RPMI7951 (cell line): ENCODE measurements at places on chromosomes 4 and X. TPM values are rescaled to one million over a fixed set of nuclear protein-coding genes. Genes with fewer than 3 reads are reported as not detected.

The GPRASP2 gene
- 6.2 and 6.6 TPM in 2 replicates for total RNA-seq

- no peak for DNase-seq
These were observed 172.8 kb upstream of the APOOL start for GRCh38 chrX:84830836-84831235.

The KLHL13 gene
- total RNA-seq, result 0.10 and 0.12 TPM in 2 replicates

DNA sequence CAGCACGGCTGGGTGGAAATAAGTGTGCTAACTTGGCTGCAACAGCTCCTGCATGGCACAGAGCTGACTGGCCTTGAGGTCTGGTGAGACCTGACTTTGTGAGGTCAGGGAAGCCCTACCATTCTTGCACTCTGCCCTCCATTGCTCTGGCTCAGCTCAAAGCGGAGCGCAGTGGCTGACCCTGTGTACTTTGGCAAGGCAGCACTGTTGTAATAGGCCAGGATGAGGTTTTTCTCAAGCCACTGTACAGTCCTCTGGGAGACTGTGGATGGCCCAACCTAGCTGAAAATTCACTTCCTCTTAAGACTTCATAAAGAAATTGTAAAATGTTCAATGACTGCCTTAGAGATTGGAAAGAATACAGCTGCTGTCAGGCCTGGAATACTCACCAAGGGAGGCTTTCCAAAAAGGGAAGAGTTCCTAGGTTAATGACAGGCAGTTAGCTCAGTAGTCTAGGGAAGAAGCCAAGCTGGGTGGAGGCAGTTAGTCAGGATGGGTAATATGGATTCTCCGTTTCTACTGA is 129.8 kb downstream of the GUCY2F start:
- DNase-seq, result no peak

GRCh38 chr4:162392946-162393345 is 229.1 kb upstream of the FSTL5 start:
- no peak for DNase-seq

The STATH gene
- total RNA-seq, result not detected in 2 replicates

DNA sequence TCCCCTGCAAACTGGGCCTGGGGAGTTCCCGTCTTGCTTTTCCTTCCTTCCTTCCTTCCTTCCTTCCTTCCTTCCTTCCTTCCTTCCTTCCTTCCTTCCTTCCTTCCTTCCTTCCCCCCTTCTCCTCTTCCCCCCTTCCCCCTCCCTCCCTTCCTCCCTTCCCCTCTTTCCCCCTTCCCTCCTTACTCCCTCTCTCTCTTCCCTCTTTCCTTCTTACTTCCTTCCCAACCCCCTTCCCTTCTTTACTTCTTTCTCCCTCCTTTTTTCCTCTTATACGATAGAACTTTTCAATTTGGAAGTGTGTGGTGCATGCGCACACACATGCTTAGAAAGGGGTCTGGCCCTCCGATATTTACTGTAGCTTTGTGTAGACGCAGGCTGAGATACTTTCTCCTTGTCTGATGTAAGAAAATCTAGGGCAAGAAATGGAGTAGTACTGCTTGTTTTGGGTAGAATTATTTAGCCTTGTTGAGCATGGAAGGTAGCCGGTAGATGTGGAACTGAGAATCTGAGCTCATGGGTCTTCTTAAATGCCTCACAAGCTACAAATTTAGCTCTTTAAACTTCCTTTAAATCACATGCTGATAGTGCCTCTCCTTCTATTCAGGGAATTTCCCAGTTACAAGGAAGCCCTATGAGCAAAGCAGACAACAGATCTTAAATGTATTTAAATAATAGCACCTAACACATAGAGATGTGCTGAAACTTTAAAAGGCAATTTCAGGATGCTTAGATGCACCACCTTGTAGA is 189.6 kb downstream of the GPAT3 start:
- no peak for DNase-seq

DNA sequence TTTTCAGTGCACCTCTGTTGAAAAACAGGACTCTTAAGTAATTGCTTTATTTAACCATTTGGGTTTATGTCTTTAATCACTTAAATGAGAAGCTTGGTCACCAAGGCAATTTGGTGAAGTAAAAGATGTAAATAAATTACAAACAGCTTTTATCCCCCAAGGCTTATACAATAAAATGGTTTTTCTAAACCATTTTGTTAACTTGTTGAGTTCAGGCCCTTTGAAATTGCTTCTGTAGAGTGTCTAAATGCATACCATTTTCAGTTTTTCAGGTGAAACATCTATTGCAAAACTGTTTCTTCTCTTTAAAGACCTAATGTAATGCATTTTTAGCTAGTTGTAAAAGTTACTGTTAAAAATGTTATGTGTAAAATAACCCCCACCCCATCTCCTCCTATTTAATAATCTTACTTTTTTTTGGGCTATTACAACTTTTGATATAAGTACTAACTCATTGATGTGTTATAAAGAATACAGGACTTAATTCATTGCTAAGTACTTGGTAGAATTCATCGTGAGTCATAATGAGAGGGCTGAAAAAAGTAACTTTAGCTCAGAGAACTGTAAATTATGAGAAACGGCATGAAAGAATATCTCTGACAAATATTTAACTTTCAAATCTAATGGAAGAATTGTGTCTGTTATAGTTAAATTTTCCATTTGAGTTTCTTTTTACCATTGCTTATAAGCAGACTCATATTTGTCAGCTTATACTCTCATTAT is 4.5 kb downstream of the RAPGEF2 start:
- no peak for DNase-seq

DNA sequence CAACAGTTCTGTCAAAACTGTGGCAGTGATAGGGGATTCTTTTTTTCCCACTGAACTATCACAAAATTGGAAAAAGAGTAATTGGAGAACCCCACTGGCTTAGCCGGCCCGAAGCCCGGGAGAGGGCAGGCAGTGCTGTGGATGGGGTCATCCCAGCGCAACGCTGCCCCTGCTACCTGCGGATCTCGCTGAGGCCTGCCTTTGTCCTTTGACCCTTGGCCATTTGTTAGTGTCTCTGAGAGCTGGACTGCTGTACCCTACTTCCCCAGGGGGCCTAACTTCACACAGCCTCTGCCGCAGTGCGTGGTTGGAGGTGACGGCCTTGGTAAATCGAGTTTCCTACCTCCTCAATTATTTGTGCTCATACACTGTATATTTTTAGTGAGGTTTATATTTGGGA is 43.0 kb upstream of the MSANTD1 start:
- DNase-seq, result no peak

DNA sequence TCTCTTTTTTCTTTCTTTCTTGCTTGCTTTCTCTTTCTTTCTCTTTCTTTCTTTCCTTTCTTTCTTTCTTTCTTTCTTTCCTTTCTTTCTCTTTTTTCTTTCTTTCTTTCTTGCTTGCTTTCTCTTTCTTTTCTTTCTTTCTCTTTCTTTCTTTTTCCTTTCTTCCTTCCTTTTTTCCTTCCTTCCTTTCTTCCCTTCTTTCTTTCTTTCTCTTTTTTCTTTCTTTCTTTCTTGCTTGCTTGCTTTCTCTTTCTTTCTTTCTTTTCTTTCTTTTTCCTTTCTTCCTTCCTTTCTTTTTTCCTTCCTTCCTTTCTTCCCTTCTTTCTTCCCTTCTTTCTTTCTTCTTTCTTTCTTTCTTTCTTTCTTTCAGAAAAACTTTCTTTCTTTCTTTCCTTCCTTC is 108.1 kb upstream of the SHOX start:
- DNase-seq, result no peak

The BCORL1 gene
- 0.49 and 0.96 TPM in 2 replicates for total RNA-seq

DNA sequence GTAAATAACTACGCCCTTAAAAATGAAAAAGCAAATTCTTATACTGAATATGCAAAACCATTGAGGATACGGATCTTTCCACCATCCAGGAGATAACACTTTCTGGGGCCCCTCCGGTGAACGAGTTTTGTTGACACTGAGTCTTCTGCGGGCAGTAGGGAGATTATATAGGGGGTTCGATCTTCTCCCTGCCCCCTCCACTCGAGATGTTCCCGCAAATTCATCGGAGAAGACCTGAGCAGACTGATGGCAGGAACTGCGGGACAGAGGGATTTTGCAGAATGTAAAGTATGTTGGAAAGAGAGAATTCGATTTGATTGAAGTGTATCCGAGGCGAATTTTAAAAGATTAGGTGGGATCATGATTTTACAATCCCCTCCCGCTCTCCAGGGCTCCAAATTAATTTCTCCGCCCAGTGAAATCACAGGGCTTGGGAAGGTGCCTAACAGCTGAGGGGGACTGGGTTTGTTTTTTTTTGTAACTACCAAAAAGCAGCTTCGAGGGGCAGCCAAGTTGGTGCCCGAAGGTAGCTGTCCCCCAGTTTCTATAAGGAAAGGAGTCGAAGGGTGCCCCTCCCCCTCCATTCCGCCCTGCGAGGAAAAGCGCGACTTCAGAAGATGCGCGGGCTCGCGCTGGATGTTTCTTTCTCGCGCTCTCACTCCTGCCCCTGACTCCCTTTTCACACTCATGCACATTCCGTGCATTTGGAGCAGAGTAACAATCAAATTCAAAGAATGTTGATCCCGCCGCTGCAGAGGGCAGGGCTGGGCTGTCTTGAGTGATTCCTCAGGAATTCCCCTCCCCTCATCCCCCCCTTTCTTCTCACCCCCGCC is 1.2 kb downstream of the TMEM255A start:
- DNase-seq, result no peak

The TEX13B gene
- total RNA-seq, result 0.12 TPM in 1 of 2 replicates, not detected in the other

DNA sequence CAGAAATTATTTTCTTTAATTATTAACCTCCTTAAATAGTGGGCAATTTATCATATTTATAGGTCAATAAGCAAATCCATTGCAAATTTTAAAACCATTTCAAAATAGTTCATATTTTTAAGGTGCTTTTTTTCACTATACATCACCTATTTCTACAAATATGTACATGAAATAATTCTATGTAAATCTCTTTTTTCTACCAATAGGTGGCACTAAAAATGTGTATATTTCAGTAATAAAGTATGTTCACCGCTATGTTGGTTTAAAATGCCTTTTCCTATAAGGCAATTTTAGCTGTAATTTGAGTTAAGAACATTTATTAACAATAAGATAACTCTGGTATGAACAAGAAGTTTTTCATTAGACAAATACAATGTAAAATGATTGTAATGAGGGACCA is 672.2 kb downstream of the KCTD8 start:
- no peak for DNase-seq

DNA sequence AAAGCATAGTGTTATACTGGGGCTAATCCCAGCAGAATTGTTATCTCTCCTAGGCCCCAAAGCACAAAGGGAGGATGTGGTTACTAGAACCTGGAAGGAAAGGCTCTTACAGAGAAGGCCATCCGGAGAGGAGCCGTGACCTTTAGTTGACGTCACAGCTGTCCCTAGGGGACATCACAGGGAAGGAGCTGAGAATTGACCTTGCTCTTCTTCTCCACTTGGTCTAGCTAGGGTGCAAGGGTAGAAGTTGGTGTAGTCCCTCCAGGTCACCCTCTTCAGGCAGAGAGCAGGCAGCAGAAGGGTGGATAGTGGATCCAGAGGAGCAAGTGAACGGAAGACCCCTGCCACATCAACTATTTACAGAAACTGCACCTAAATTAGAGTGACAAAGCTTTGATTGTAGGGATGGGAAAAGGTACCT is 22.8 kb upstream of the FGF2 start:
- no peak for DNase-seq

- no peak for DNase-seq
These were observed at the start of gene KLHL34 for GRCh38 chrX:21658152-21658737. KLHL34 (minus strand) TSS chrX:21658330; CDS start chrX:21657788, 542 bp downstream.

- no peak for DNase-seq
These were observed 4.1 kb upstream of the RS1 start for GRCh38 chrX:18676050-18676449.

GRCh38 chr4:156195914-156196313 is 242.2 kb upstream of the CTSO start:
- no peak for DNase-seq

GRCh38 chr4:110483516-110483915 is 7.6 kb downstream of the ENPEP start:
- DNase-seq, result peak; percentile 35

The CT45A10 gene
- total RNA-seq, result 0.29 and 0.72 TPM in 2 replicates

GRCh38 chrX:27883468-27884092 is 75.8 kb downstream of the MAGEB10 start:
- no peak for DNase-seq

- DNase-seq, result no peak
These were observed 292.6 kb downstream of the IQCM start for GRCh38 chr4:149523039-149523438.

GRCh38 chr4:42361456-42361855 is 35.8 kb upstream of the SHISA3 start:
- DNase-seq, result no peak

The RADX gene
- total RNA-seq, result 1.4 and 2.4 TPM in 2 replicates

- DNase-seq, result no peak
These were observed 29.8 kb upstream of the EMCN start for GRCh38 chr4:100547541-100548199.

DNA sequence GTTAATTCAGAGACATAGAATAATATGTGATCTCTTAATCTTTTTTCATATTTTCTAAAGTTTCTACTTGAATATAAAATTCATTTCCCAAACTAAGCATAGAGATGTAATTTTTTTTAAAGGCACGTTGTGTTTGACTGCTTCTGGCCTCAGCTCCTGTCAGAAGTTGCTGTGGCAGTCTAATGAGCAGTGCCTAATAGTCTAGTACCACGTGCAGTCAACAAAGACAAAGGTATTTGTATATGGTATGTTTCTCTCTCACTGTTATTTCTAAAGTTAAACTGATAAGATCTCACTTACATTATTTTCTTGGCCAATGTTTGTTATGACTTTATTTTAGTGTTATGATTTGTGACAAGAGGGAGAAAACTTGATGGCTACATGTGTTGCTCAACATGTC is 48.6 kb upstream of the MCUB start:
- DNase-seq, result no peak

The GAGE12J gene
- total RNA-seq, result not detected in 2 replicates

DNA sequence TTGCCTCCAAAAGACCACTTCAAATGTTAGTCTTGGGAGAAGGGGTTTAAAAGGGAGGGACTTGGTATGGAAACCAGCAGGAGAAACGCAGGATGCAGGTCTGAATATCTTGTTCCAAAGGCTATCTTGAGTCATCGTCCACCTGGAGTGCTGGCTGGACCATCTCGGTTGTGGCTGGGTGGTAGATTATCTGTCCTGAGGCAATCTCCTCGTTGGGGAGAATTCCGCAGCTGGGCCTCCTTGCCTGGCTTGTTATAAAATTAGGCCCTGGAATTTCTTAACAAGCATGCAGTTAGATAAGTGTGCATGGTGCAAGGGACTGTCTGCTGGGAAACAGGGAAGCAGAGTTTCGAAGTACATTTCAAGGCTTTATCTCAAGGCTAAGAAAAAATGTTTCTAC is 2045.7 kb upstream of the TENM3 start:
- peak; percentile 2 for DNase-seq

DNA sequence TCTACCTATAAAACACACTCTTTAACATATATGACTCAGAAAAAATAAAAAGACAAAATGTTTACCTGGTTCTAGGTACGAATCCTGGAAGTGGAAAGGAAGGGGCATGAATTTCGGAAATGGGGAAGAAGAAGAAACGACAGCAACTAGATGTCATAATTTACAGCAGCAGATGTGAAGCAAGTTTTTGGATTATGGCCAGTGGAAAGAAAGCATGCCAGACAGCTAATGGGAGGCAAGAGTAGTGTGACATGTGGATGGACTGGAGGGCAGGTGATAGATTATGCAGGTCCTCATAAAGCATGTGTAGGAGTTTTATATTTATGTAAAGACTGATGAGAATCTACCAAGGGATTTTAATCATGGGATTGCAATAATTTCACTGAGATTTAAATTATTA is 279.0 kb upstream of the TACR3 start:
- DNase-seq, result no peak

GRCh38 chr4:76208005-76208765 is 5.4 kb downstream of the SCARB2 start:
- DNase-seq, result peak; percentile 88

GRCh38 chrX:137916090-137916746 is 350.3 kb downstream of the ZIC3 start:
- no peak for DNase-seq
